ENCODE measurements at places on chromosomes 2 and 18.

- DNase-seq: no peak
Observed at GRCh38 chr2:23595601-23596251, 210.7 kb downstream of the KLHL29 start.

DNA sequence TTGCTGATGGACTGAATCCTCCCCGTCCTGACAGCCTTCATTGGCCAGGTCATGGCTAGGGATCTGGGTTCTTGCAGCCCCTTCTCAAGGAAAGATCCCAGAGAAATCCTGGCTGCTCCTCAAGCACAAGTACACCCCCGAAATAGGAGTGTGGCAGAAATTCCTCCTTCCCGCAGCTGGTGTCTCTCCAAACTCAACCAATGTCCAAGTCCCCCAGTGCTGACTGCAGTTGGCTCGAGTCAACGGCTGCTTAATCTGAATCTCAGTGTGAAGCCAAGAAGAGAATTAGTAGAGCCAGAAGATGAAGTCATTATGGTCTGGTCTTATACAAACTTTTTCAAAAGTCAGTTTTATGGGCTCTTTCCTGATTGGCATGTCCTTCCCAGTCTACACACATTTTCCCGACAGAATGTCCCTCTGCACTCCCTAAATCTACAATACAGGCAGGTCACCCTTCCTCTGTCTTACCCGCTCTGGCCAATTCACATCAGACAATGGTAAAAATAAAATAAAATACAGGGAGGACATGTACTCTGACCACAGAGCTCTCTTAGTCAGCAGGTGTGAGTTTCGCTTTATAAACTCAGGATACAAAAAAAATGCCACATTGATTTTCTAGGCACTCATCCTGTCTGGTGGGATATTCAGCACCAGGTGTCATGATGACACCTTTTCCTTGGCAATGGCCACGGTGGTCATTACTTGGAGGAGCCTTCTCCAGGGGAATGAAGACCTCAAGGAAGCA, 76.9 kb upstream of the PAPOLG start:
- DNase-seq: no peak

- no peak for DNase-seq
Observed at GRCh38 chr2:58447586-58447985, 206.5 kb upstream of the FANCL start.

- no peak for DNase-seq
Observed at GRCh38 chr2:178882666-178883440, 75.6 kb upstream of the TTN start.
